Lower lobe of right lung (tissue), 2 donors: ENCODE measurements at places on chromosomes 7 and 10. TPM values are rescaled to one million over a fixed set of nuclear protein-coding genes. Genes with fewer than 3 reads are reported as not detected.

SORCS3 gene
- total RNA-seq: not detected

DNA sequence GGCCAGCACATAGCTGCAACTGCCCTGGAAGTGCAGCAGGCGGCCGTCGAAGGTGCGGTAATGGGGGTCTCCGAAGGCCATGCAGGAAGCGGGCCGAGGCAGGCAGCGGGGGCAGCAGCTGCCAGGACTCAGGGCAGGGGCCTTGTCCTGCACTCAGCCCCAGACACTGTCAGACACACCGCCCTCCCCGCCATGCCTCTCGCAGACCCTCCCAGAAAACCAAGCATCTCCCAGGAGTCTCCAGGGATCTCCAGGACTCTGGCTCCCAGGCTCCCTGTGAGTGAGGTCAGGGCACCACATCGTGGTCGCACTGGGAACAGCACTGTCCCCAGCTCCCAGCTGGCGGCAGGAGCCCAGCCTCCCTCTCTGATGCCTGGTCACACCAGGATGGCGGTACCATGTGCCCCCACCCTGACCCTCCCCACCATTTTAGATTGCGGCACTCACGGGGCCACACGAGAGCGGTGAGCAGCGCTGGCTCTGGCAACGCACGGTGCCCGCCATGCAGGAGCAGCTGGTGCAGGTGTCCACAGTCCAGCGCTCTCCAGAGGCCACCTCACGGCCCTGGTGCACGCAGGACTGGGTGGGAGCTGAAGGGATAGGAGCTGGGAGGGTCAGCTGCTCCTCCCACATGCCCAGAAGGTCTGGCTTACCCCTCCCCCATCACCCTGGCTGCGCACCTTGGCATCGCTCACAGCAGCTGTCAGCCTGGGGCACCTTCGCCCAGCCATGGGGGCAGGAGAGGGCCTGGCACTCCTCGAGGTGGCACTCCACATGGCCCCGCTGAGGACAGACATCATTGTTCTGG is 17.5 kb downstream of the ATP6V1F start:
- peak; percentile 67 for DNase-seq
- H3K4me3 ChIP-seq: no peak overlapping the region
- no peak overlapping the region for H3K27ac ChIP-seq
- H3K27me3 ChIP-seq: no peaks in the 10 kb centered on the region
- H3K4me1 ChIP-seq: no peaks in the 10 kb centered on the region

- H3K27ac ChIP-seq: no peak overlapping the region
- no peaks in the 10 kb centered on the region for H3K4me1 ChIP-seq
- no peaks in the 10 kb centered on the region for H3K36me3 ChIP-seq
- H3K27me3 ChIP-seq: peaks cover 9% of the 10 kb centered on the region
These were observed 23.9 kb downstream of the COL13A1 start for GRCh38 chr10:69825604-69826003.

DNA sequence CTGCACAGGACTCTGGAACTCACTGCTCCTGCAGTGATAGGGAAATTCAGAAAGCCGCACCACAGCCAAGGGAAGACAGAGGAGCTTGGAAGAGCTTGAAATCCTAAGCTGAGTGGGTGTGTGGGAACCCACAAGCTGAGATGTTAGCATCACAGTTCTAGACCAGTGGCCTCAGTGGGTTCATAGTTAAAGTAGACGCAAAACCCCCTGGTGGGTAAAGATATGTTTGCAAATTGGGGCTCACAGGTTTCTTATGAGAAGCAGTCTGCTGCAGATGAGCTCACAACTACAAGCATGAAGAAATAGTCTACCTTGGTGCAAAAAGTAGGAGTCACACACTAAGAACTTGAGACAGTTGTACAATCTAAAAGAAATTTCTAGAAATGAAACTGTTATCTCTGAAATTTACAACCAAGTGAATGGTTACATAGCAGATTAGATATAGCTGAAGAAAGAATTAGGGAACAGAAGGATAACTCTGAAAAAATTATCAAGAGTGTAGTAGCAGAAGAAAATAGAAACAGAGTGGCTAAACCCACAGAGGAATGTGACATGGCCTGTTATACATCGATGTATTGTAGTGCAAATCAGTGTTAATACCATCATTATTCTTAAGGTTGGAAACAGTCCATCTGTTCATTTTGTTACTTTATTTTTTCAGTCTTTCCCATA is 77.2 kb downstream of the DYNC2I1 start:
- H3K27ac ChIP-seq: no peak overlapping the region
- H3K4me1 ChIP-seq: no peaks in the 10 kb centered on the region
- no peak for DNase-seq
- H3K4me3 ChIP-seq: no peak overlapping the region
- peaks cover 53% of the 10 kb centered on the region for H3K36me3 ChIP-seq

- H3K4me3 ChIP-seq: no peak overlapping the region
- no peaks in the 10 kb centered on the region for H3K4me1 ChIP-seq
- DNase-seq: no peak
- H3K36me3 ChIP-seq: no peaks in the 10 kb centered on the region
These were observed 23.2 kb upstream of the SEMA3E start for GRCh38 chr7:83672157-83672556.

DNA sequence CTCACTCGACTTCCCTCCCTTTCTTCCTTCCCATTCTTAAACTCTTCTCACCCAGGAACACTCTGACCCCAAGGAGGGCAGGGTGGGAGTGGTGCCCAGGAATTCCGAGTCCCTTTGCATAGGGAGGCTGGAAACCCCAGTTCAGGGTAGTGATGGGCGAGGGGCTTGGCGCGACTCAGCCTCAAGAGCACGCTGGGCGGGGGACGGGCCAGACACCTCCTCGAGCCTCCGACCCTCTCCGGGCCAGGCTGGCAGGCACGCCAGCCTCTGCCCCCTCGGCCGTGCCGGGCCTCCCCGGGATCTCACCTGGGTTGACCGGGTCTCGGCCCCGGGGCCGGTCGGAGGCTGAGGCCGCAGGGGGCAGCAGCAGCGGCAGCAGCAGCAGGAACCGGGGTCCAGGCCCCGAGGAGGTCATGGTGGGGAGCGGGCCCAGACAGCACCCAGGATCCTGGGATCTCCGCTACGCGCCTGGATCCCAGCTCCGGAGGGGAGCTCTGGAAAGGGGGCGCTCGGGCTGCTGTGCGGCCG is 457 bp downstream of the PLOD3 start:
- peaks cover 49% of the 10 kb centered on the region for H3K36me3 ChIP-seq
- no peak for DNase-seq
- H3K27ac ChIP-seq: peak overlapping the region; percentile 93

DNA sequence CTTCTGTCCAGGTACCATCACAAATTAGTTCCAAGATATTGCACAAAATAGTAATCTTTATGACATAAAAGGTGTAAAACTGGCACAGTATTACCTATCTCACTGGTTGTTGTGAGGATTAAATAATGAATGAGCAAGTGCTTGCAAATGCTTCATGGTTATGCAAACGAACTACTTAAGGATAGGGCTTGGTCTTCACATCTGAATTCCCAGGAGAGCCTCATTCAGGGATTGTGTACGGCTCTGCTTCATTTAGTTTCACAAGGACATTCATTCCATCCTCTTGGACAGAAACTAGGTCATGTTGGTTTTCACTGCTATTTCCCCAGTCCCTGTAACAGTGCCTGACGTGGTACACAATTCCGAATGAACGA is 12.1 kb downstream of the ABCA13 start:
- no peak overlapping the region for H3K4me3 ChIP-seq
- no peaks in the 10 kb centered on the region for H3K4me1 ChIP-seq
- no peak overlapping the region for H3K27ac ChIP-seq
- H3K27me3 ChIP-seq: no peaks in the 10 kb centered on the region
- DNase-seq: no peak
- H3K36me3 ChIP-seq: no peaks in the 10 kb centered on the region

DNA sequence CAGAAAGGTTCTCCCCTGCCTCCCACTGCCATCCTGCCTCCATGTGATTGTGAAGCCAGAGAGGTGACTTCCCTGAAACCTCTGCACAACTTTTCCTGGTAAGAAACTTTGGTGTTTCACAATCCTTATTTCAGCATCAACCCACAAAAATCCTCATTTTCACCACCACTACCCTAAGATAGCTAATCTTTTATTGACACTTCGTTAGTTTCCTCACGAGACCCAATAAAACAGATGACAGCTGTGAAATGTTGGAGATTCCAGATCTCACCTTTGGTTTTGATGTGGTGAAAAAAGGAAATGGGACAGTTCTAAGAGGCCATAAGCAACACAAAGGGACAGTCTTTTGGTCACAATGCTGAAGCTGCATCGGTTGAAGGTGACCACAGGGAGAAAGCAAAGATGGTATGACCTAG is 59.9 kb upstream of the TM9SF3 start:
- peaks cover 14% of the 10 kb centered on the region for H3K36me3 ChIP-seq
- no peaks in the 10 kb centered on the region for H3K27me3 ChIP-seq
- no peak overlapping the region for H3K27ac ChIP-seq
- peaks cover 7% of the 10 kb centered on the region for H3K4me1 ChIP-seq

DNA sequence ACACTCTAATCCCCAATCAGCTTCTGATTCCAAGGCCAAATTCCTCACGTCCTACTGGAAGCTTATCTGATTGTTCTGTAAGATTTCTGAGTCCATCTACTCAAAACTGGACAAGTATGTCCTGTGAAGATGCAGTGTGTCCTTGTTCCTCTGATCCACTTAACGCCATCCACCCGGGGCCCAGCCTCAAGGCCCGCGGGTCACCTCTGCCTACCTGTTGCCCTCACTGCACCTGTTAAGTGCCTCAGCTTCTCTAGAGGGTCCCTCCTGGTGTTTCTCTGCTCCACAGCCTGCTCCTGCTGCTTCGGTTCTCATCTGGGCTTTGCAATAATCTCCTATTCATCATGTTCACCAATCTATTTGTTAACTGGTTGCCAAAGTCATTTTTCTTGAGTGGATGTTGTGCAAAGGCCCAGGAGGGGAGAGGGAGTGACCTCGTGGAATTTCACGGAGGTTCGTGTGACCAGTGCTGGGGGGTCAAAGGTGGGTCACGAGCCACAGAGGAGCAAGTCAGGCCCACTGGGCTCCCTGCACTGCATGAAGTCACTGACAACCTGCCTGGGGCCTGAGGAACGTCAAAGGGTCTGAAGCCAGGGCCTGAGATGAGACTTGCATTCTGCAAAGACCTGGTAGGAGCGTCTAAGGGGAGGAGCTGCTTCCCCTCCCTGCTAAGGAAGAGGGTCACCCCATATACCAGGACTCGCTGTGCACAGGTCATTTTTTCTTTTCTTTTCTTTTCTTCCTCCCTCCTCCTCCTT is 338.1 kb downstream of the WDR37 start:
- no peak overlapping the region for H3K27ac ChIP-seq
- H3K36me3 ChIP-seq: no peaks in the 10 kb centered on the region
- peaks cover 5% of the 10 kb centered on the region for H3K27me3 ChIP-seq
- no peaks in the 10 kb centered on the region for H3K4me1 ChIP-seq
- DNase-seq: no peak

- H3K4me1 ChIP-seq: peaks cover 38% of the 10 kb centered on the region
- no peaks in the 10 kb centered on the region for H3K27me3 ChIP-seq
- H3K27ac ChIP-seq: no peak overlapping the region
- no peak for DNase-seq
- no peaks in the 10 kb centered on the region for H3K36me3 ChIP-seq
These were observed 28.1 kb downstream of the CCDC6 start for GRCh38 chr10:59878289-59878688.

- no peaks in the 10 kb centered on the region for H3K27me3 ChIP-seq
- no peak for DNase-seq
- no peak overlapping the region for H3K27ac ChIP-seq
- no peaks in the 10 kb centered on the region for H3K36me3 ChIP-seq
- H3K4me3 ChIP-seq: no peak overlapping the region
These were observed 128.9 kb downstream of the SNX10 start for GRCh38 chr7:26420422-26421019.

- H3K4me1 ChIP-seq: peaks cover 28% of the 10 kb centered on the region
- no peak overlapping the region for H3K4me3 ChIP-seq
- DNase-seq: no peak
- H3K27me3 ChIP-seq: peaks cover 97% of the 10 kb centered on the region
- H3K36me3 ChIP-seq: no peaks in the 10 kb centered on the region
- H3K27ac ChIP-seq: no peak overlapping the region
These were observed 1.3 kb upstream of the EBF3 start for GRCh38 chr10:129965425-129965808.

DNA sequence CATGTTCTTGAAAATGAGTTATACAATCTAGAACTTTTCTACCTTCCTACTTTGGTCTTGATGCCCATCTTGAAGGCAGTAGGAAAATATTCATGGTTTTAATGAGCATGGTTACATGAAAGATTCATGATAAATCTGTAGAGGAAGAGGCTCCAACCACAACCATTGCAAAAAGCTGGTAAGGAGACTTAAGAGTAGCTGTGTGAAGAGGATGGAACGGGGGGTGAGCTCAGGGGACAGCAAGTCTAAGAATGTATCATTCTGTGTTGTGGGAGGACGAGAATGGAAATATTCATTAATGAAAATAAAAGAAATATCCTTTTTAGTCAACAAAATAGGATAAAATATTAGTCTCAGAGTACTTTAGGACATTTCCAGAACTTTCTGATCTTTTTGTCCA is 81.1 kb downstream of the BMPER start:
- DNase-seq: no peak
- no peaks in the 10 kb centered on the region for H3K36me3 ChIP-seq
- H3K4me3 ChIP-seq: no peak overlapping the region
- no peaks in the 10 kb centered on the region for H3K4me1 ChIP-seq

DNA sequence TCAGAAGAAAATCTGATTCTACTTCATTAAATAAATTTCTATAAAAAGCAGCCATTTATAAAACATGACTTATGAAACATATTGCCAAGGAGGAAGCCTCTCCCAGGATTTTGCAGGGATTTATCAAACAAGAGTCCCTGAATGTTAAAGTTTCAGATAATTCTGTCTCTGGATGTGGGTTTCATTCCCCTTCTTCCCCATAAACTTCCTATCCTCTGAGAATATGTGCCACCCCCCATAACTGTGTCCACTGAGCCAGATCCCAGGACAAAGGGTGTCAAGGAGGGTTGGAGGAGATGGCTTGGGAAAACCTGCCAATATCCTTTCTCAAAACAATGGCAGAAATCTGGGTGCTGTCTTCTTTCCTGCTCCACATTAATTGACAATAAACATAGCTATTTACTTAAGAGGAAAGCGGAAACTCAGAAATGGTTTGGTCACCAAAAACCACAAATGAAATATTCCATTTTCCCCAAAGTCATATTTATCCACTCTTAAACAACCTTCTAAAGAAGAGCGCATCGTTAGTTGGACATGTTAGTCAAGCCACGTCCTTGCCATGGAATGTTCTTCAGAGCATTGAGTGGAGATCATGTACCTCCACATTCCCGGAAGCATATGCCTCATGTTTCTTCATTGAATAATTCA is 54.3 kb upstream of the AKR1E2 start:
- peaks cover 9% of the 10 kb centered on the region for H3K4me1 ChIP-seq
- H3K27ac ChIP-seq: no peak overlapping the region
- H3K36me3 ChIP-seq: no peaks in the 10 kb centered on the region
- DNase-seq: no peak
